ENCODE measurements at places on chromosomes 5 and 9.

DNA sequence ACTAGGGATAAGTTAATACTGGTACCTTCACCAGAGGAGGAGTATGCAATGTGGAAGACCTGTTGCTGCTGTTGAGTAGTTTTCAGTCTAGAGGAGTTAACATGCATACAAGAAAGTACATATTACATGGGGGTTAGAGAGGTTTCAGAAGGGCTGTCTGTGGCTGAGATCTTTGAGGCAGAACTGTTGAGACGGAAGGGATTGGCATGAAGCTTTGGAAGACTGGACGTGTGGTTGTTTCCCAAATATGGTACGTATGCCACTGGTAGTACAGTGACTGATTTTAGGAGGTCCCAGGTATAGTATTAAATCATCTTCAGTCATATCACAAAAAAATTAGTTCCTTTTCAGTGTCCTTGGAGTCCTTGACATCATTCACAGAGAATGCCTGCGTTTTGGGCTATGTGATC lies 17.6 kb downstream of the TNFAIP8 start:
- DNase-seq, result no peak

GRCh38 chr5:36982146-36982545 lies 105.6 kb downstream of the NIPBL start:
- DNase-seq, result no peak

DNA sequence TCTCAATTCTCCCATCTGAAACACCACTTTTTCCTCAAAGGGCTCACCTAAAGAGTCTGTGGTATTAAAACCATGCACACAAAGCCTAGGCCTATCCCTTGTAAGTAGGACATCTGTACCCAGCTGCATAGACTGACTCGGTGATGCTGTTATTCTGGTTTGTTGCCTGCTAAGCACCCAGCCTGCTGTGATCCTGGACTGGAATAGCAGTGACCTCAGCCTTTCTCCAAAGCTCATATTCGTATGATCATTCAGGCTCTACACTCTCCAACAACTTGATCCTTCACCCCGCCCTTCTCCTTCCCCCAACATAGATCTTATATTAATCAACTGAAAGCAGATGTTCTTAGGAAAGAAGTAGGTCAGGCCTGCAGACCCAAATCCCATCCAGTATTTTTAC lies 81.4 kb upstream of the WWC1 start:
- no peak for DNase-seq

DNA sequence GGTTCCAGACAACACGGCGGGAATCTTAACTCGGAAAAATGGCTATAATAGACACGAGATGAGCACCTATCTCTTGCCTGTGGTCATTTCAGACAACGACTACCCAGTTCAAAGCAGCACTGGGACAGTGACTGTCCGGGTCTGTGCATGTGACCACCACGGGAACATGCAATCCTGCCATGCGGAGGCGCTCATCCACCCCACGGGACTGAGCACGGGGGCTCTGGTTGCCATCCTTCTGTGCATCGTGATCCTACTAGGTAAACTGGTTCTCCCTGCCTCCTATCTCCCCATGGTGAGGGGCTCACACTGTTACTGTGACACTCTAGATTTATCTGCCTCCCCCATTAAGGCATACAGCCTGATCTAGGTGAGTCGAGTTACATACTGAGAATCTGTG lies 124.2 kb downstream of the CDH6 start:
- no peak for DNase-seq

GRCh38 chr5:22852807-22853660 lies at the start of gene CDH12:
Gene CDH12, minus strand, starts transcription at chr5:22853344.
- peak; percentile 85 for DNase-seq

- DNase-seq, result no peak
Measured at GRCh38 chr9:70607329-70607728, 192.9 kb upstream of the KLF9 start.

- DNase-seq, result no peak
Measured at GRCh38 chr9:131308906-131309529, 19.5 kb downstream of the PLPP7 start.

- no peak for DNase-seq
Measured at GRCh38 chr5:133739181-133739780, 126.9 kb upstream of the FSTL4 start.

- DNase-seq, result no peak
Measured at GRCh38 chr9:114503009-114503408, 2.3 kb downstream of the WHRN start.

DNA sequence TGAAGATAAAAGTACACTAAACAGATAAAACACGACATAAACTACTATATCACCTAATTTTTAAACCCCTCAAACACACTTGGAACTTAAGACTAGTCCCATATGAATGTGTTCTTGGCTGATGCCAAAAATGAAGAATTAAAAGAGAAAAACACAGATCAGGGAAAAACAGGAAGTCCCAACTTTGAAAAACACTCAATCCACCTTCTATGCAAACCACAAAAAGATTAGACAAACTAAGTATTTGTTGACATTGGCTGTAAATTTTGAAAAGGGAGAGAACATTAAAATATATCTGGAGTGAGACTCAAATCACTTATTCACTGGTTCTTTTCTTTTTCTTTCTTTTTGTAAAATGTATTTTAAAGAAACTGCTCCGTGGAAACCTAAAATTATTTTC lies 81.4 kb downstream of the ANKH start:
- no peak for DNase-seq

GRCh38 chr5:11153670-11154382 lies 392.8 kb upstream of the DAP start:
- DNase-seq, result no peak

- no peak for DNase-seq
Measured at GRCh38 chr5:90119531-90119971, 290.0 kb downstream of the CETN3 start.

GRCh38 chr5:154642499-154643245 lies 112.5 kb upstream of the LARP1 start:
- DNase-seq, result peak; percentile 38

DNA sequence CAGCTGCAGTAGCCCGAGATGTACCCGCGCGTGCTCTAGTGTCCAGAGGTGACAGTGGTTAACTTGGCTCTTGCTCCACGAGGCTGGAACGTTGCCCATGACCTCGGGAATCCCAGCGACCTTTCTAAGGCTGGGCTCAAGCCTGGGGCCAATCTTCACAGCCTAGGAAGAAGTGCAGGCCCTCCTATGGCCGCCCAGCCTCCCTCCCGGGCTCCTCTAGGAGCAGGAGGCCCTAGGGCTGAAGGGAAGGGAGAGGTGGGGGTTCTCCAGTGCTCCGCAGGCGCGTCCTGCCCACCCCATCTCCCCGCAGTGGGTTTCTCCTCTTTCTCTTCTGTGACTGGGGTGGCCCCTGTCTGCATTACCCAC lies 13.3 kb downstream of the NR2F1 start:
- no peak for DNase-seq

DNA sequence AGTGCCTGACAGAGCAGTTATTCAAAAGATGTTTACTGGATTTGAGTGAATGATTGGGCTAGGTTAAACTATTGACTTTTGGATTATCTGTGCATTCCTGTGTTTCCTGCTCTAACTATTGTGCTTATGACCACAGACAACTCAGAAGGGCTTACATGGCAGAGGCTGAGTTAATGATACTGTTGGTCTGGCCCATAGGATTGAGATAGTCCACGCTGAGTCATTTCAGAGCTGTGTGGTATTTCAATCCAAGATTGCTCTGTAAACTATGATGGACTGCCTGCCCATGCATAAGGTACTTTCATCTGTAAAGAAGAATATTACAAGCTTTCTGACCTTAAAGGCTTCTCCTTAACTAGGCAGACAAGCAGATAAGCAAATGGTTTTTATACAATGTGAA lies 49.1 kb upstream of the SLIT3 start:
- DNase-seq, result no peak

GRCh38 chr5:116045821-116046220 lies 13.5 kb downstream of the ARL14EPL start:
- no peak for DNase-seq

DNA sequence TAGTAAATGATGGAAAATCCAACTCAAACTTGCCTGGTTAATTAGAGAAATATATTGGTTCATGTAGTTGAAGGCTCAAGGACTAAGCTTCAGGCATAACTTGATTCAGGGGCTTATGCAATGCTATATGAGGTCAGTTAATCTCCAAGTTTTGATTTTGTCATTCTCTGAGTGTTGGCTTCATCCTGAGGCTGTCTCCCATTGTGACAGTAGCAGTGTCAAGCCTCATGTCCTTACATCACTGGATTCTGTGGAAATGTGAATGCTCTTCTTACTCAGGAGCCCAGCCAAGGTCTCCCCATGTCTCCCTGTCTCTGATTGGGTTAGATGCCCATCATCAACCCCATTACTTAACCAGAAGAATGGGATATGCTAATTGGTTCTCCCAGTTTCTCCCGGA lies 44.4 kb upstream of the SNX2 start:
- no peak for DNase-seq
